Fibroblast of skin of left quadriceps (primary cell): ENCODE measurements at places on chromosomes 13 and 19.

GRCh38 chr19:17795495-17795856 is 538 bp downstream of the B3GNT3 start:
- no peak for DNase-seq

DNA sequence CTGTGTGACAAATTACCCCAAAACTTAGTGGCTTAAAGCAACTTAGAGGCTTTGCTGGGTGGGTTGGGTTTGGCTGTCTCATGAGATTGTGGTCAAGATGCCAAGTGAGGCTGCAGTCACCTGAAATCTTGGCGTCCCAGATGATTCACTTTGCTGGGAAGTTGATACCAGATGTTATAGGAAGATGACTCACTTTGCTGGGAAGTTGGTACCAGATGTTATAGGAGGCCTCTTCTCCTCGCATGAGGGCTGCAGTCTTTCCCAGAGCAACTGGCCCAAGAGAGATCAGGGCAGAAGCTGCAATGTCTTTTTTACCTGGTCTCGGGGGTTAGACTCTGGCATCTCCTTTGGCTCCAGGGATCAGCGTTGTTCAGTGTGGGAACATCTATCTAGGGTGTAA is 16.8 kb downstream of the TEX29 start:
- DNase-seq = peak; percentile 93

DNA sequence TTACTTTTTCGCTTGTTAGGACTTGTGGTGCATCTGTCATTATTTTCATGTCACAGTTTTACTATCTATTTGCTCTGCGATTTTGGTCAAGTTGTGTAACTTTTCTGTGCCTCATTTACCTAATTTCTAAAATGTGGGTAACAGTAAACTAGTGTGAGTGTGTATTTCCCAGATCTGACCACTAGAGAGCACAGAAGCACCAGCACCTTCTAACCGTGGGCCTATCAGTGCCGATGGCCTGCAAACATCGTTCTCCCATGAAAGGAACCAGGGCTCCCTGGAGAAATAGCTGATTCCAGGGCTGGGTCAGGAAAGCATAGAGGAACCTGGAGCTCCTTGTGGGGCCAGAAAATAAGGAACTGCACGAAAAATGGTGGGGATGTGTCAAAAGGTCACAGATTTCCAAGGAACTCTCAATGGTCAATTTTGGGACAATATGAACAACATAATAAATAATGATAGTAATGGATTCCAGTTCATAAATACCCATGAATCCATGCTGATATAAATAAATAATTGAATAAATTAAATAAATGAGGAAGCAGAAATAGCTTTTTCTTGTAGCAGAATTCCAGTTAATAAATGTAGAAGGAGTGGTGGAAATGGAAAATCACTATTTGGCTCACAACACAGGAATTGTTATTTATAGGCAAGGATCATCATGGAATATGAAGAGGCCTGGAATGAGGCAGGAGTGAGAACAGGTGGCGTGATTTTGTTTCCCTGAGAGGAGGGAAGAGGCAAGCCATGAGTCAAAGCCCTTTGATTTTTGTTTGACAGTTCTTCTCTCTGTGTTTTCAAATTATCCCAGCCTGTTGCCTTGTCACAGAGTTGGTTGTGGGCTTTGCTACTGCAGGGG is 31.1 kb downstream of the CEACAM8 start:
- no peak for DNase-seq

- DNase-seq = no peak
Observed at GRCh38 chr19:46017874-46018675, 4.8 kb downstream of the PGLYRP1 start.

- DNase-seq = no peak
Observed at GRCh38 chr13:67090856-67091255, 139.3 kb downstream of the PCDH9 start.

- peak; percentile 80 for DNase-seq
Observed at GRCh38 chr19:55580628-55581144, at the start of gene ZNF579. Gene ZNF579 (minus strand): TSS chr19:55580848. CDS start chr19:55579639, 1,209 bp downstream.

GRCh38 chr19:44752123-44752815 is 3.8 kb downstream of the BCL3 start:
- no peak for DNase-seq

GRCh38 chr19:32336259-32337083 is 8.9 kb upstream of the ZNF507 start:
- peak; percentile 32 for DNase-seq

- DNase-seq = peak; percentile 67
Observed at GRCh38 chr13:43905435-43906031, 25.8 kb downstream of the LACC1 start.

GRCh38 chr19:2089001-2089711 is 7.0 kb downstream of the MOB3A start:
- DNase-seq = no peak

DNA sequence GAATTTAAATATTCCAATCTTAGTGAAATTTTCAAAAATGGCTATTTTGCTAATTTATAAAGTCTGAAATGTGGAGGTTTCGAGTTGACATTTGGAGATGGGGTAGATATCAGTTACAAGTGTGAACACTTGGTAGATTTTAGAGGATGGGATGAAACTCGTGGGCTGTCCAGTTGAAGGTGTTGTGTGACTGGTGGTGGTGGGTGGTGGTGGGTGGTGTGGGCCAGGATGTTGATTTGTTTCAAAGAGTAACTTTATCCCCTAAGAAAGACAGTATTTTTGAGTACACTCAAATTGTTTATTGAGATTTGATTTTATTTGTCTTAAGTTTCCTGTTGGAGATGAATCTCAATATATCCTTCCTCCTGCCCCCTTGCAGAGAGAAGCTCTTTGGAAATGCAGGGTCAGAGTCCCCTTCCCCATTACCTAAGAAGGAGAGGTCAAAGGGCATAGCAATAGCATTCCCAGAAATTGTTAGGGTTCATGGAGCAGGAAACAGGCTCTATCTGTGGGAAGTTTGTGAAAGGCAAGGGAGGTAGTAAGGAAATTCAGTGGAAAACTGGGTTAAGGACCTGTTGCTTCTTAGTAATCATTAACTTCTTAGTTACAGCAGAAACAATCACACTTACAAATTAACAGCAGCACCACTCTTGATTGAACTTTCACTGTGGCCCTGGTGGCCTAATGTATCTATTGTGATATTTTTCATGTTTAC is 133.6 kb upstream of the RNF113B start:
- DNase-seq = no peak

- no peak for DNase-seq
Observed at GRCh38 chr13:20131057-20131832, 29.6 kb downstream of the GJA3 start.

GRCh38 chr13:33372251-33372919 is 86.8 kb upstream of the STARD13 start:
- DNase-seq = no peak

- no peak for DNase-seq
Observed at GRCh38 chr13:113485545-113485944, 5.0 kb downstream of the DCUN1D2 start.

- no peak for DNase-seq
Observed at GRCh38 chr19:6073858-6074708, 36.2 kb downstream of the RFX2 start.

- no peak for DNase-seq
Observed at GRCh38 chr19:23983406-23983805, 68.7 kb downstream of the ZNF726 start.

DNA sequence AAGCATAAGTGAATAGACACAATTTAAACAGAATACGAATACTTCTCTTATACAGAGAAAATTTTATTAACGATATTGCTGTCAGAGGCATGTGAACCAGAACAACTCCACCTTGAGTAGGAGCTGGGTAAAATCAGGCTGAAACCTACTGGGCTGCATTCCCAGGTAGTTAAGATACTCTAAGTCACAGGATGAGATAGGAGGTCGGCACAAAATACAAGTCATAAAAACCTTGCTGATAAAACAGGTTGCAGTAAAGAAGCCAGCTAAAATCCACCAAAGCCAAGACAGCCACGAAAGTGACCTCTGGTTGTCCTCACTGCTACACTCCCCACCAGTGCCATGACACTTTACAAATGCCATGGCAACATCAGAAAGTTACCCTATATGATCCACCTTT is 49.2 kb upstream of the TRPC4 start:
- no peak for DNase-seq

GRCh38 chr13:26485786-26486185 is 71.7 kb upstream of the WASF3 start:
- DNase-seq = no peak

DNA sequence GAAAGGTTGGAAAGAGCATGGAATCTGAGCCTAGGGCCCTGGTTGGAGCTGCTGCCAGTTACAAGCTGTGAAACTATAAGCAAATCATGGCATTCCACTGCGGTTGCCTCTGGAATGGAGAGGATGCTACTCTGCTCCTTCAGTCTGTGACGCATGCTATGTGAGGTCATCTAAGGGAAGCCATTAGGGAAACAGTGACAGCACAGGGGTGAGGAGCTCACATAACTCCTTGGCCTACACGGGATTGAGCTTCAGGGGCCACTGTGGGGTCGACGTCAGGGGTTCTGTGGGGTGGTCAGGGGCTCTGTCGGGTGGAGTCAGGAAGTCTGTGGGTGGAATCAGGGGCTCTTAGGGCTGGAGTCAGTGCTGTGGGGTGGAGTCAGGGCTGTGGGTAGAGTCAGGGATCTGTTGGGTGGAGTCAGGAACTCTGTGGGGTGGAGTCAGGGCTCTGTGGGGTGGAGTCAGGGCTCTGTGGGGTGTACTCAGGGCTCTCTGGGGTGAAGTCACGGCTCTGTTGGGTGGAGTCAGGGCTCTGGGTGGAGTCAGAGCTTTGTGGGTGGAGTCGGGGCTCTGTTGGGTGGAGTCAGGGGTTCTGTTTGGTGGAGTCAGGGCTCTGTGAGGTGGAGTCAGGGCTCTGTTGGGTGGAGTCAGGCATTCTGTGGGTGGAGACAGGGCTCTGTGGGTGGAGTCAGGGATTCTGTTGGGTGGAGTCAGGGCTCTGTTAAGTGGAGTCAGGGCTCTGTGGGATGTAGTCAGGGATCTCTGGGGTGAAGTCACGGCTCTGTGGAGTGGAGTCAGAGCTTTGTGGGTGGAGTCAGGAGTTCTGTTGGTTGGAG is 35.8 kb upstream of the MEDAG start:
- DNase-seq = peak; percentile 99

DNA sequence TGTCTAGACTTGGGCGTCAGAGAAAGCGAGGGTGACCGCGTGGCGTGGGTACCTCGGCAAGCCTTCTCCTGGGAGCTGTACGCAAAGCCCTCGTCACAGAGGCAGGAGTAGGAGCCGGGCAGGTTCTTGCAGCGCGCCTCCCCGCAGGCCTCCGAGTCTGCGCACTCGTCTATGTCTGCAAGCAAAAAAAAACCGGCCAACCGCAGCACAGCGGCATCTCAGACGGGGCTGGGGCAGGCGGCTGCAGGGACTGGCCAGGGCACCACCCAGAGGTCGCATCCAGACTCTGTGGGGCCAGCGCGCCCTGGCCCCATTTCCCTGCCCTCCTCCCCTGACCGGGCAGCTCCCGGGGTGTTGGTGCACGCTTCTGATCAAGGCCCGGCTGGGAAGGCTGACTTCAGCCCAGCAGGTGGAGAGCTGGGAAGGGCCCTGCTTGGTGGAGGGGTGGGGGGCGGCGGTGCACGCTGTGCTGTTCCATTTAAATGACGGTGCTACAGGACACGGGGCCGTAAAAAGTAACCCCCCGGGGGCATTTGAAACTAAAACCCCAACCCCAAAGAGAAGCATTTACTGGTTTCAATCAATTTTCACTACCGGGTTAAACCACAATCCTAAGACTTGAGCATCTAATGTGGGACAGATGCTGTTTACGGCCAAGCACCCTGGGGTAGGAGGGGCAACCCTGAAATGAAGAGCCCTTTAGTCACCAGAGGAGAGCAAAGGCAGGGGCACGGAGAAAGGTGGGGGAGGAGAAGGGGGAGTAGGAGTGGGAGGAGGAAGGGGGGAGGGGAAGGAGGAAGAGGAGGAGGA is 28.2 kb downstream of the GAS6 start:
- peak; percentile 81 for DNase-seq
